ENCODE measurements at places on chromosomes 6 and 20. TPM values are rescaled to one million over a fixed set of nuclear protein-coding genes. Genes with fewer than 3 reads are reported as not detected.

NNAT gene
- 0.83 TPM for total RNA-seq

DNA sequence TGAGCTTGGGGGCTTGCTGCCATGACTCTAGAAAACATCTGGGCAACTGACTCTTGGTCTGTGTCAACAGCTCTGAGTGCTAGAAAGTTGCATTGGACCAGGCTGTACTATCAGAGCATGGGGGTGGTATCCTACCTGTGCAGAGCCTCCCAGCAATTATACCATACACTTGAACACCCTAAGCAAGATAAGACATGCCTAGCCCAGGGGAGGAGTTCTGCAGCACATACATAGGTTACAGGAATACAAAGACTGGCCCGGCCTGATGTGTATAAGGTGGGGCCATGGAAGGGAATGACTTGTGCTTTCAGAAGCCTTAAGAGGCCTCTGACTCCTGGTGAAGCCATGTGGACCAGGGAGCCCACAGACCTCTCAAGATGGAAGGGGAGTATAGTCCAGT, 11.4 kb upstream of the MOCS1 start:
- H3K27me3 ChIP-seq = peaks cover 2% of the 10 kb centered on the region
- DNase-seq = no peak
- no peak overlapping the region for H3K27ac ChIP-seq

RSPO4 gene
- total RNA-seq = not detected

TNNC2 gene
- 1.3 TPM for total RNA-seq

FRMD1 gene
- total RNA-seq = not detected

GRCh38 chr6:33632558-33633039, 11.5 kb downstream of the ITPR3 start:
- H3K4me1 ChIP-seq = peaks cover 2% of the 10 kb centered on the region
- no peak for DNase-seq
- no peaks in the 10 kb centered on the region for H3K36me3 ChIP-seq
- no peak overlapping the region for H3K27ac ChIP-seq

GRCh38 chr6:167047554-167047953, 48.4 kb downstream of the CEP43 start:
- no peaks in the 10 kb centered on the region for H3K4me1 ChIP-seq
- no peaks in the 10 kb centered on the region for H3K27me3 ChIP-seq
- H3K36me3 ChIP-seq = no peaks in the 10 kb centered on the region
- H3K4me3 ChIP-seq = no peak overlapping the region
- DNase-seq = no peak

DNA sequence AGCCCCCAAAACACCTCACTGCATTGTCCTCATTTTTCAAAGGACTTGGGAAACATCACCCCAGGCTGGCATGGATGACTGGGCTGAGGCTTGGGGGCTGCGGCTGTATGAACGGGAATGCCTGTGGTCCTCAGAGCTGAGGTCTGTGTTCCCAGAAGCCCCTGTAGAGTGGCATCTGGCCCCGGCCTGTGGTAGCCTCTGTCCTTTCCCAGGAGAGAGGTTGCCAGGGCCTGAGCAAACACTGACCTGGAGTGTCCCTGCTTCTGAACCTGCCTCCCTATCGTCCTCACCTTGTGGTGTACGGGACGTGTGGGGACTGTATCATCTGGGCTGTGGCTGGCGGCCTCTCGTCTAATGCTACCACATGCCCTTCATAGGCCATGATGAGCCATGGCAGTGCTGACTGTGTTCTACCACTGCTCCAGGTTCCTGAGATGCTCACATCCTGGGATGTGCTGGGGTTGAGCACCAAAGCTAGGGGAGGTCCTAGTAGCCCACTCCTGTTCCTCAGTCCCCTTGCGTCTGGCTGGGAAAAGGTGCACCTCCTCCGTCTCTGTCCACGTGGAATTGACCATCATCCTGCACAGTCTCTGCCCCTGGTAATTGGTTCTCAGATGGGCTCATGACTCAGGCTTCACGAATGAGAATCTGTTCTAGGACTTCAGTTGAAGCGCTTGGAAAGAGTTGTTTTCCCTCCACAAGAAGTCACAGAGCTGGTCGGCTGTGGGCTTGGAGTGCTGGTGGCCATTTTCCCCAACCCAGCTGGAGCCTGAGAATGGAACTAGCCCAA, 27.6 kb downstream of the PHACTR3 start:
- DNase-seq = no peak
- H3K4me3 ChIP-seq = no peak overlapping the region
- H3K4me1 ChIP-seq = no peaks in the 10 kb centered on the region

DNA sequence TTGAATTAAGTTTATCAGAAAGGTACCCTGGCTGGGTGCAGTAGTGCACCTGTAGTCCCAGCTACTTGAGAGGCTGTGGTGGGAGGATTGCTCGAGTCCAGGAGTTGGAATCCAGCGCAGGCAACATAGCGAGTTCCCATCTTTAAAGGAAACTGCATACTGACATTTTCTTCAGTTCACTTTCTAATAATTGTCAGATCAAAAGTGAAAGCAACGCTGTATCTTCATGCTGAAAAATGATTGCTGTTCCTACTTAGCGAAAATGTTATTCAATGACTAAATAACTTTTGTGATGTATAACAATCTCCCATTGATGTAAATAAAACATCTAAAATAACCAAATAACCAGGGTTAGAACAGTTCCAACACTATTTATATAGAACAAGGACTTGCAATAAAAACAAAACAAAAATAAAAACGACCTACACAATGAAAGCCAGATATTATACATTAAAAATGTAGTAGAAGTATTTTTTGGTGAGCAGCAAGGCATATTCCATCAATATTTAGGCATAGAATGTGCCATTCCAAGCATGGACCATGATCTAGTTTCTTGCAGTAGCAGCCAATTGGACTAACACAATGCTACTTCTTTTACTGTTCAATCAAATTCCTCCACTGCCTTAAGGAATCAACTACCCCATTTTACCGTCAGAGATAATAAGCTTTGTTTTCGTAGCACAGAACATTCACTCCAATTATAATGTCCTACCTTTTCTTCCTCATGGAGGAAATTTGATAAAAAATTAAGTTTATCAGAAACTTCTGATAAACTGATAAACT, 1.5 kb downstream of the LATS1 start:
- H3K4me3 ChIP-seq = peak overlapping the region; percentile 44
- no peaks in the 10 kb centered on the region for H3K4me1 ChIP-seq
- H3K36me3 ChIP-seq = no peaks in the 10 kb centered on the region

RSPO3 gene
- total RNA-seq = 15.4 TPM

CST4 gene
- total RNA-seq = 0.17 TPM

DNA sequence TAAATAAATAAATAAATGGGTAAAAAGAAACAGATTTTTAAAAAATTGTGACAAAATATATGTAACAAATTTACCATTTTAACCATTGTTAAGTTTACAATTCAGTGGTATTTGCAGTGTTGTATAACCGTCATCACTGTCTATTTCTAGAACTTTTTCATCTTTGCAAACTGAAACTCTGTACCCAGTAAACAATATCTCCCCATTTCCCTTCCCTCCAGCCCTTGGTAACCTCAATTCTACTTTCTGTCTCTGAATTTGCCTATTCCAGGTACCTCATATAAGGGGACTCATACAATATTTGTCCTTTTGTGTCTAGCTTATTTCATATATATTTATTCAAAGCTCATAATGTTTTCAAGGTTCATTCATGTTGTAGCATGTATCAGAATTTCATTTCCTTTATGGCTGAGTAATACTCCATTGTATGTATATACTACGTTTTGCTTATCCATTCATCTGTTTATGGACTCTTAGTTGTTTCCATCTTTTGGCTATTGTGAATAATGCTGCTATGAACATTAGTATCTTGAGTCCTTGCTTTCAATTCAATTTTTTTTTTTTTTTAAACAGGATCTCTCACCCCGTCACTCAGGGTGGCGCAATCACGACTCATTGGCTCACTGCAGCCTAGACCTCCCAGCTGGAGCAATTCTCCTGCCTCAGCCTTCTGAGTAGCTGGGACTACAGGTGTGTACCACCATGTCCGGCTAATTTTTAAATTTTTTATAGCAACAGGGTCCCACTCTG, 8.9 kb downstream of the MANBAL start:
- H3K4me3 ChIP-seq = no peak overlapping the region
- H3K4me1 ChIP-seq = peaks cover 30% of the 10 kb centered on the region
- no peaks in the 10 kb centered on the region for H3K27me3 ChIP-seq
- H3K36me3 ChIP-seq = peaks cover 4% of the 10 kb centered on the region
- no peak overlapping the region for H3K27ac ChIP-seq

- H3K27me3 ChIP-seq = no peaks in the 10 kb centered on the region
- peak; percentile 56 for DNase-seq
- no peaks in the 10 kb centered on the region for H3K36me3 ChIP-seq
- H3K4me1 ChIP-seq = peaks cover 10% of the 10 kb centered on the region
- no peak overlapping the region for H3K4me3 ChIP-seq
These were observed 9.3 kb downstream of the NUDT3 start for GRCh38 chr6:34383161-34383631.
